ENCODE measurements at places on chromosomes 13 and 19.

DNA sequence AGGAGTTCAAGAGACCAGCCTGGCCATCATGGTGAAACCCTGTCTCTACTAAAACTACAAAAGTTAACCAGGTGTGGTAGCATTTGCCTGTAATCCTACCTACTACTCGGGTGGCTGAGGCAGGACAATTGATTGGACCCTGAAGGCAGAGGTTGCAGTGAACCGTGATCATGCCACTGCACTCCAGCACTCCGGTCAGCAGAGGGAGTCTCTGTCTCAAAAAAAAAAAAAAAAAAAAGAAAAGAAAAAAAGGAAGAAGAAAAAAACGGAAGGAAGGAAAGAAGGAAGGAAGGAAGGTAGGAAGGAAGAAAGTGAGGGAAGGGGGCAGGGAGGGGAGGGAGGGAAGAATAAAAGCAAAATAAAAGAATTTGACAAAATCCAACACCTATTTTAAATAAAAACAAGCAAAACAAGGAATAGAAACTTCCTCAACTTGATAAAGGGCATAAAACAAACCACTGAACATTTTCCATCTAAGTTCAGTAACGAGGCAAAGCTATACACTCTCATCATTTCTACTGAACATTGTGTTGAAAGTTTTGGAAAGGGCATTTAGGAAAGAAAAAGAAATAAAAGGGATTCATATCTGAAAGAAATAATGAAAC, 411.6 kb upstream of the SLITRK5 start:
- DNase-seq = peak; percentile 16

DNA sequence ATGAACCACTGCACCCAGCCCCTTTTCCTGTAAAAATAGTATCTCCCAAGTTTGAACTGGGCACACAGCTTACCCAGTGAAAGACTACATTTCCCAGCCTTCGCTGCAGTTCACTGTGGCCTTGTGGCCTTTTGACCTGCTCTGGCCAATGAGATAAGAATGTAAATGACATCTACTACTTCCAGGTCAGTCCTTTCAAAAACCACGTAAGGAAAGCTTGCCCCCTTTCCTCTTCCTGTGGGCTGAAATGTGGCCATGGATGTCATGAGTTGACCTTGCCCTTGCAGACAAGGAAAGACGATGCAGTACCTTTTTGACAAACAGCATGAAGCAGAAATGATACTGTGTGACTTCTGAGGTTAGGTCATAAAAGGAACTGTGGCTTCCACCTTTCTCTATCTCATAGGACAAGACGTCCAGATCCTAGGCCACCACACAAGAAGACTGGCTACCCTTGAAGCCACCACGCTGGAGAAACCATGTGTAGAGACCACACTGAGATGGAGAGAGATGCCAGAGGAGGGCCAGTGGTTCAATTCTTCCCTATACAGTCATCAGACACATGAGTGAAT, 19.9 kb downstream of the ACER1 start:
- DNase-seq = no peak

GRCh38 chr19:35786299-35787160, 11.2 kb downstream of the ARHGAP33 start:
- no peak for DNase-seq

DNA sequence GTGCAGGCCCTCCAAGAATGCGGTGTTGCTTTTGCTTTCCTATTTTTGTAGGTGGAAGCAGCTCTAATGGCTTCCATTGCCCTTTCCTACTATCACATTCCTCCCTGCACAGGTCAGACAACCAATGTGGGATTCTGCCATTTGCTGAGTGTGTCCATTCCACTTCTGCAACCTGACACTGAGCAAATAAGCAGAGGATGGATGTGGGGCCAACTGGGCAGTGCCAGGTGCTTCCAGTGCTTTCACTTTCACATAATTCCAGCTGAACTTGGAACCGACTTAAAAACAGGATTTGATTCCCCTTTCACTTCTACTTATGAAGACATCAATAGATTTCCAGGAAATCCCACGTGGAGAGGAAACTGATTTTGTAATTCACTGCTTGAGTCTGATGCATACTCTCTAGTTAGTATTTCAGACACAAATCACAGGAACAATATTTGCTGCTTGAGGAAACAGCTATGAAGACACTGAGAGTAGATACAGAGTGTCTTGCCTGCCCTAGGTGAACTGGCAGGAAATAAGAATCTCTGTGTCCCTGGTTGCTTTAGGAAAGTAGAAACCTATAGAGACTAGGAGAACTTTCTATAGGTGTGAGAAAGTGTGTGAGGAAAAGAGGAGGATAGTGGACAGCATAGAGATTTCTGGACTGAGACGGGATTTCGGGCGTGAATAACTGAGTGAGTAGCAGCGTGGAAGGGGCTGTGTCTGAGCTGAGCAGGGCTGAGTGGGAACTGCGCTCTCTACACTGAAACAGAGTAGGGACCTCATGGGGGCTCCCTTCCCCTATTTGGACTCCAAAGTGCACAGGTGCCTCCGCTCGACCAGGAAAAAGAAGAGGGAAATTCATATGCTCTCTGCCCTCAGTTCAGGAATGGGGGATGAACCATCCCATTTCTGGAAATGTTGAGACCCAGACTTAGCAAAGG, 22.5 kb downstream of the LGALS16 start:
- DNase-seq = no peak

DNA sequence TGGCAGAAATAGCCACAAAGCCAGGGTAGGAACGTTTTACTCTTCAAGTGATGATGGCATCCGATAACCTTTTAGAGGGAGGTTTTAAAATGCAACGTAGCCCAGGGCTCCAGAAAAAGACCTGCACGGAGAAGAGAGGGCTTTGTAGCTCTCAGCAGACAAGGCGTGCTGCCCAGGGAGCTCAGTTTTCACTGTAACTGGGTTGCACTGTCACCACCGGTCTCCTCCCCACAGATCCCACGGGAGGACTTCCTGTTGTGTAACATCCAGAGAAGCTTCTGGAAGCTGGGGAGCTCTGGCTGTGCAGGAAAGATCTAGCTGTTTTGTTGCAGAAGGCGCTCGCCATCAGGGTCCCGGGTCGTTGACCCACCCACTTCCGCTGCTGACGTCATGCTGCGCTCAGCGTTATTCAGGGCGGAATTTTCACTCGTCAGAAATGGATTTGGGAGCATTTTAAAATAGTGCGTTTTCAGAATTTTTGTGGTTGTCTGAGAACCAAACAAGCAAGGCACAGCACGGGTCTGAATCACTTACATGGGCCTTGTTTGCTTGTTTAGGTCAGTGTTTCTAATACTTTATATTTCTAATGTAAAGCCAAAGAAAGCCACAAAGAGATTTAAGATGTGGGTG, 50.8 kb downstream of the ATP11A start:
- peak; percentile 97 for DNase-seq

- no peak for DNase-seq
Observed at GRCh38 chr13:21100211-21100610, 38.8 kb upstream of the LATS2 start.

DNA sequence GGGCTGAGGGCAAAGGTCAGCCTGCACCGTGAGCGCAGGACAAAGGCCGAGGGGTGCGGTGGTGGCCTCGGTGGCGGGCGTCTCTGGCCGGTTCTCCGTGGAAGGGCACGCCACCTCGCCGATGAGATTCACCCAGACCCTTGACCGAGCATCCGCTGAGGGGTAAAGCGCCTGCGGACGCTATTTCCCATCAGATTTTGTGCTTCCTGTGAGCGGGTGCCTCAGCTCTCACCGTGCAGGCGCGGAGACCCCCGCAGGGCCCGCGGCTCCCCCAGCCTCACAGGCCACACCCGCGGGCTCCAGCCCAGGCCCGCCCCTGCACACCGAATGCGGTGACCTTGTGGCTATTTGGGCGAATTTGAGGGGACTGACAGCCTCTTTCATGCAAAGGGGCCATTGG, 348.0 kb downstream of the TEX29 start:
- DNase-seq = no peak

GRCh38 chr19:45765702-45766295, 3.3 kb downstream of the SIX5 start:
- no peak for DNase-seq

DNA sequence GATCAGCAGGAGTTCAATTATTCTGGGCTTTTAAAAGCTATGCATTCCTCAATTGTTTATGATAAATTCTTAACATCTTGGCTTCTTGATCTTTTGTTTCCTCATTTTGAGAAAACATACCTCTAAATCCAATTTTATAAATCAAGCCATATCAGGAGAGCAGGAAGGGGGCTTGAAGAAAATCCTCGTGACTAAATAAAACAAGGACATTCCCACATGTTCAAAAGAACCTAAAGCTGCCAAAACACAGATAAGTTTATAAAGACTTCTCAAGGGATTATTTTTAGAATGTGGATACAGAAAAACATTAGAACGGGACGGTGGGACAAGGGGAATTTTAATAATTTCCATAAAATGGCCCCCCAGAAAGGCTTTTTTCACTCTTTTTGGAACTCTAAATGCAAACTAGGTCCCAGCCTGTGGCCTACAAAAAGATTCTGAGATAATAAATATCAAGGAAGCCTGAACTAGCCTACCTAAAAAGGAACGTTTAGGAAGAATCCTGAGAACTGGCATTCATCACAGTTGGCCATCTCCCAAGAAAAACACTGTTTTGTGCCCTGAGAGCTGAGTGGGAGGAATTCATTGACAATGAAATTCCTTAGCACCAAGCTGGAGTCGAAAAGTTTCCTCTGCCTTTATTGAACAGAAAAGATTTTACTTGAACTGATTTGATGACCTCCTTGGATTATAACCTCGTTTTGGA, 30.1 kb downstream of the ZAR1L start:
- peak; percentile 63 for DNase-seq

GRCh38 chr19:2145831-2146241, 5.5 kb downstream of the AP3D1 start:
- peak; percentile 14 for DNase-seq

GRCh38 chr13:19881641-19882040, 18.2 kb upstream of the ZMYM5 start:
- no peak for DNase-seq

DNA sequence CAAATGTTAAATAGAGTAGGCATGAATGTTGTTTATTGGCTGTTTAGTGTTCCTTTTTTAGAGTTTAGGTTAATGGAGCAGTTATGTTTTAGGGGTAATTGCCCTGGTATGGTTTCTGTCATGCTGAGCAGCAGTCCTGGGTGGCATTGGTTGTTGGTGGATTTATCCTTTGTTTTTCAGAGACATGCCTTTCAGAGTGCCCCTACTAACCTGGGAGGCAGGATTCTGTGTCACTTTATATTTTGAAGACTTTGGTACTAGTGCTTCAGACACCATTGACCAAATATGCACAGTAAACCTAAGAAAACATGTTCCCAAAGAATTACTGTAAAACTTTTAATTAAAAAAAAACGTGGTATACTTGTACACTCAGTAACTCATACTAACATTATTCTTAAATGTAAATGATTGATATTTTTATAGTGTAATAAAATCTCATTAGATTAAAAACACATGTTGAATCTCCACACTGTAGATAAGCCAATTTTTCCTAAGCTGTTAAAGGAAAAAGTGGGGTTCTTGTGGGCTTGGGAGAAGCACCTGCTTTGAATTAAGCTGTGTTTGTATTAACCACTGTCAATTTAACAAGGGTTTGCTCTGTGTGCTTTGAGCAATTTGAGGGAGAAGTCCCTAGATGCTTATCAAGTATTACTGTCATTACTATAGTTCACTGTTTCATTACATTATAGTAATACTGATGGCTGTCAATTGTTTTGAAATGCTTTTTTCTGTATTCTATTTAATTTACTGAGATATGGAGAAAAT, 133.2 kb downstream of the LMO7 start:
- no peak for DNase-seq

- peak; percentile 95 for DNase-seq
Observed at GRCh38 chr13:74210693-74211393, 76.6 kb upstream of the KLF12 start.

GRCh38 chr13:50711131-50711815, 132.2 kb downstream of the DLEU7 start:
- DNase-seq = no peak

- no peak for DNase-seq
Observed at GRCh38 chr19:17883627-17884410, 12.1 kb downstream of the SLC5A5 start.

DNA sequence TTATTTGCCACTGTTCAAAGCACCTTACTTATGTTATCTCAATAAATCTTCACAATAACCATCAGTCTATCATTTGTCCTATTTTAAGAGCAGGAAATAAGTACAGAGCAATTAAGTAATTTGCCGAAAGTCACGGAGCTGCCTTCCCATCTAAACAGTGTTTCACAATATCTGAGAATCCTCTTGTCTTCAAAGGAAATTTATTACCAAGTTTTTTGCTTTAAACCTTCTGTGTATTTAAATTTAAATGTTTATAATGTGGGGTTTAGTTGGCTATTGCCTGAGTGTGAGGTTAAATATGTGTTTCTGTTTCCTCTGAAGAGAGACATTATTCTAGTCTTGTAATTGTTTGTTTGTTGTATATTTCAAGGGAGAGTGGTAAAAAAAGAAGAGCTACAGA, 633.1 kb downstream of the EFNB2 start:
- no peak for DNase-seq

GRCh38 chr13:99743094-99743493, 228.5 kb downstream of the ZIC5 start:
- no peak for DNase-seq

GRCh38 chr19:11539495-11540365, 1.1 kb downstream of the CNN1 start:
- no peak for DNase-seq

- no peak for DNase-seq
Observed at GRCh38 chr13:32447894-32448623, 20.1 kb upstream of the N4BP2L1 start.

GRCh38 chr13:98677398-98677797, 75.1 kb downstream of the SLC15A1 start:
- peak; percentile 78 for DNase-seq

- no peak for DNase-seq
Observed at GRCh38 chr19:10863107-10863717, 8.1 kb upstream of the CARM1 start.

- peak; percentile 16 for DNase-seq
Observed at GRCh38 chr13:71412231-71412630, 454.8 kb downstream of the DACH1 start.

- DNase-seq = peak; percentile 62
Observed at GRCh38 chr13:97120346-97120745, 101.8 kb upstream of the MBNL2 start.

GRCh38 chr13:112916296-112916695, 52.7 kb upstream of the MCF2L start:
- no peak for DNase-seq

- DNase-seq = no peak
Observed at GRCh38 chr13:24925318-24926231, 161.6 kb downstream of the RNF17 start.

GRCh38 chr13:36814465-36814864, 4.6 kb upstream of the RFXAP start:
- peak; percentile 32 for DNase-seq

DNA sequence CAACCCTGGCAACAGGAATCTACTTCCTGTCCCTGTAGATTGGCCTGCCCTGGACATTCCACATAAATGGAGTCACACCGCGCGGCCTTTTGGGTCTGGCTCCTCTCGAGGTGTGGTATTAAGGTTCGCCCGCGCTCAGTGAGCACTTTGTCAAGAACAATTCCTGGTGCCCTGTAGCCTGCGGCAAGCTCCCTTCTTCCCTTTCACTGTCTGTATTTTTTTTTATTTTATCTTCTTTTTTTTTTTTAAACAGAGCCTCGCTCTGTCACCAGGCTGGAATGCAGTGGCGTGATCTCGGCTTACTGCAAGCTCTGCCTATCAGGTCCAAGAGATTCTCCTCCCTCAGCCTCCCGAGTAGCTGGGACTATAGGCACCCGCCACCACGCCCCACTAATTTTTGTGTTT, 28.3 kb downstream of the PEX11G start:
- DNase-seq = peak; percentile 62

GRCh38 chr13:31477961-31478360, 261.4 kb upstream of the RXFP2 start:
- no peak for DNase-seq

GRCh38 chr19:15672580-15673175, at the start of gene CYP4F12:
Gene CYP4F12, plus strand, starts transcription at chr19:15673087. Its CDS starts 443 bp downstream, at chr19:15673530.
- peak; percentile 1 for DNase-seq

All from amniotic epithelial cell (primary cell).